Liver (tissue), 10 donors: ENCODE measurements at places on chromosomes 2 and 18.

DNA sequence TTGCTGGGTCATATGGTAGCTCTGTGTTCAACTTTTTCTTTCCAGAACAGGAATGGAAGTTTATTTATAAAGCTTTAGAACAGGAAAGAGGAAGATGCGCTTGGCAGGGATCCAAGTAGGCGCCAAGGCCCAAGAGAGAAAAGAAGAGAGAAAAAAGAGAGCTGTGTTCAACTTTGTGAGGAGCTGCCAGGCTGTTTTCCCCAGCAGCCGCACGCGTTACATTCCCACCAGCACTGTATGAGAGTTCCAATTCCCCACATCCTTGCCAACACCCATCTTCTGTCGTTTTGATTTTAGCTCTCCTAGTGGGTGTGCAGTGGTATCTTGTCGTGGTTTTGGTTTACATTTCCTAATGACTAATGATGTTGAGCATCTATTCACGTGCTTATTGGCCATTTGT lies 51.4 kb downstream of the KCNF1 start:
- H3K27ac ChIP-seq, result no peak overlapping the region
- H3K36me3 ChIP-seq, result no peaks in the 10 kb centered on the region
- H3K4me3 ChIP-seq, result no peak overlapping the region
- no peaks in the 10 kb centered on the region for H3K27me3 ChIP-seq
- no peak for DNase-seq

DNA sequence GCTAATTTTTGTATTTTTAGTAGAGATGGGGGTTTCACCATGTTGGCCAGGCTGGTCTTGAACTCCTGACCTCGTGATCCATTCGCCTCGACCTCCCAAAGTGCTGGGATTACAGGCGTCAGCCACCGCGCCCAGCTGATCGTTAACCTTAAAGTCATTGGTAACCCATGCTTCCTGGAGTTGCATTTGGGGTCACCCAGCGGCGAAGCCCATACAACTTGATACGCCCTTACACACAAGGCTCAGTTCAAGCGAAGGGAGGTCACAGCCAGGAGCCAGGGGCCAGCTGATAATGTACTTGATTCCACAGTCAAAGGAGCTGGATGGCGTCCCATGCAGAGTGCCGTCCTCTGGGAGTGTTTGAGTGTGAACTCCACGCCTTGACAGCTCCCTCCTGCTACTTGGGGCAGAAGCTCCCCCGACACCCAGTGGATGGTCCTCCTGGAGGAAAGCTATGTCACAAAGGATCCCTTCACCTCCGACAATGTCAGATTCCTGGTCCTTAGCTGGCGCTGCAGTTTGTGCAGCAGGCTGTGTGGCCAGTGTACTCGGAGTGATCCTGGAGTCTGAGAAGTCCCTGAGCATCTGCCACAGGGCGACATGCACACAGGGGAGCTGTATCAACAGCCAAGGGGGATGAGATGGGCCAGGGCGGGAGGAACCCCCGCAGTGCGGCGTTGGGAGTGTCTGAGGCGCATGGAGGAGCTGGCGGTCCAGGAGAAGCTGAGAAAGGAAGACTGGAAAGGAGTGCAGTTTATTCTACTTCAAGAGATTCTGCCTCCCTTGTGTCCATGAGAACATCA lies 7.9 kb downstream of the CLHC1 start:
- peaks cover 3% of the 10 kb centered on the region for H3K4me1 ChIP-seq
- H3K36me3 ChIP-seq, result peaks cover 2% of the 10 kb centered on the region

DNA sequence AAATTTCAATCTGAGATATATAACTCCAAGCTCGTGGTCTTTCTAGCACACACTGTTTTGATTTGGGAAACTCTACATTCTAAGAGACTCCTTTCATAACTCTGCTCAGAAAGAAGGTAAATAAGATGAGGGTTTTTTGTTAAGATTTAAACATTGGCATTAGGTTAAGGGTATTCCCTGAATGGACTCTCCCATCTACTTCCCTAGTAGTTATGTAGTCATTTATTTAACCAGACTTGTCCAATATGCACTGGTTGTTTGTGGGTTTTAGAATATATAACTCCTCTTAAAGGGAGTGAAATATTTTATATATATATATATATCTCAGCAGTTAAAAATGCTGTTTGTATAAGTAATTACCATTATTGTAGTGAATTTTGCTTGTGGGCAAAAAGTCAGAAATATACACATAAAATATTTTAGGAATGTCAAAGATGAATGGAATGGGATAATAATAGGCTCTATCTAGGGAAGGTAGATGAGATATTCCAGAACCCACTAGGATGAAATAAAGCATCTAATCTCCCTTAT lies 61.5 kb upstream of the WDR75 start:
- no peak for DNase-seq
- no peaks in the 10 kb centered on the region for H3K27me3 ChIP-seq
- no peaks in the 10 kb centered on the region for H3K36me3 ChIP-seq
- H3K4me1 ChIP-seq, result no peaks in the 10 kb centered on the region
- no peak overlapping the region for H3K4me3 ChIP-seq

GRCh38 chr2:167607211-167607610 lies 640.2 kb downstream of the STK39 start:
- no peaks in the 10 kb centered on the region for H3K4me1 ChIP-seq
- no peak for DNase-seq
- no peak overlapping the region for H3K4me3 ChIP-seq
- H3K27me3 ChIP-seq, result no peaks in the 10 kb centered on the region
- H3K27ac ChIP-seq, result no peak overlapping the region

DNA sequence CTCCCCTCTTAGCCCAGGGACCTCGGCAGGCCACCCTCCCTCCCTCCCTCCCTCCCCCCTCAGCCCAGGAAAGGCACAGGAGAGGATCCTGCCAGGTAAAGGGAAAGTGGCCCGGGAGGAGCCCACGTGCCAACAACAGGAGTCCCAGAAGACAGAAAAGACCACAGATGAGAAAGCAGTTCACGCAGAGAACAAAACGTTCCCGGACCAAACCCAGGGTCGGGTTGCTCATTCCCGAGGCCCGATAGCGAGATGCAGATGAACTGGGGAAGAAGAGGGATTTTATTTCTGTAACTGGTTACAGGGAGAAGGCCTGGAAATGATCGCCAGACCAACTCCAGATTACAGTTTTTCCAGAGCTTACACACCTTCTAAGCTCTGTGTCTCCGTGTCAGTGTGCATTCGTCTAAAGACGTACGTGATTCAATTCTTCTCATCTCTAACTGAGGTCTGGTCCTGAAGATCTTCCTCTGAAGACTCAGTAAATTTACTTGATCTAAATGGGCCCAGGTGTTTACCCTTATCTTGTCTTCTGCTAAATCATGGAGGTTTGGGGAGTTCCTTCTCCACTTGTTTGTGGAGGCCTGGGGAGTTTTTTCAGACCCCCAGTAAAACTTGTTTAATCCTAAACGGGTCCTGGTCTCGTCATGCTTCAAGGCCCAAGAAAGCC lies 807 bp upstream of the NEU4 start:
- H3K4me3 ChIP-seq, result no peak overlapping the region
- DNase-seq, result peak; percentile 31
- H3K4me1 ChIP-seq, result peaks cover 43% of the 10 kb centered on the region
- no peaks in the 10 kb centered on the region for H3K27me3 ChIP-seq
- no peaks in the 10 kb centered on the region for H3K36me3 ChIP-seq

DNA sequence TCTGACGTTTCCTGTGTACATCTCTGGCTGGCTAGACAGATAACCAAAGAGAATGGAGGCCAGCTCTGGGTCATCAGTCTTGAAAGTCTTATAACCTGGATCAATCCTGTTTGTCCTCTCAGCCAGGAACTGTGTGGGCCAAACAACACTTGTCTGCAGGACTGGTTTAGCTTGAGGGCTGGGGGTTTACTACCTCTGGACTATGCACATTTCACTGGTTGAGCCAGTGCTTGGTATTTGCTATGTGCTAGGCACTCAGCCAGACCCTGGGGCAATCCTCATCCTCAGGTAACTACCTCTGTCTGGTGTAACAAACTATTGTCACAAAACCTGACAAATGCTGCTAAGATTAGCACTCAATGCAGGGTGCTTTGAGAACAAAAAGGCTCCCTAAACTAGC lies 169.7 kb downstream of the HAUS1 start:
- no peak overlapping the region for H3K27ac ChIP-seq
- no peaks in the 10 kb centered on the region for H3K36me3 ChIP-seq
- H3K27me3 ChIP-seq, result no peaks in the 10 kb centered on the region
- H3K4me1 ChIP-seq, result no peaks in the 10 kb centered on the region
- no peak for DNase-seq

DNA sequence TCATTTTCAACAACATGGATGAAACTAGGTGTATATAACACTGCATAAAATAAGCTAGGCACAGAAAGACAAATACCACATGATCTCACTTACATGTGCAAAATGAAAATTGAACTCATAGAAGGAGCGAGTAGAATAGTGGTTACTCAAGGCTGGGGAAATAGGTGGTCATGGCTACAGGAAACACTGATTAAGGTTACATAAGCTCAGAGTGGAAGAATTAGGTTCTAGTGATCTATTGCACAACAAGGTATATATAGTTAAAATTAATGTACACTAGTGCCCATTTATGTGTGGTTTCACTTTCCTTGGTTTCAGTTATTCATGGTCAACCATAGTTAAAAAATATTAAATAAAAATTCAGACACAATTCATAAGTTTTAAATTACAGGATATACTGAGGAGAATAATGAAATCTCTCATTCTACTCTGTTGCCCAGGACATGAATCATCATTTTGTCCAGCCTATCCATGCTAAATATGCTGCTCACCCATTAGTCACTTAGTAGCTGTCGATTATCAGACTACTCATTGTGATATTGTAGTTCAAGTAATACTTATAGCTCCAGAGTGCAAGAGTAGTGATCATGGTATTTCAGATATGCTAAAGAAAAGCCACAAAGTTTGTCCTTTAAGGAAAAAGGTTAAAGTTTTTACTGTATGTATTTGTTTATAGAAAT lies 1530.9 kb upstream of the LRRTM1 start:
- no peaks in the 10 kb centered on the region for H3K36me3 ChIP-seq
- no peak overlapping the region for H3K4me3 ChIP-seq
- H3K27ac ChIP-seq, result no peak overlapping the region
- no peak for DNase-seq
- no peaks in the 10 kb centered on the region for H3K4me1 ChIP-seq
- no peaks in the 10 kb centered on the region for H3K27me3 ChIP-seq

DNA sequence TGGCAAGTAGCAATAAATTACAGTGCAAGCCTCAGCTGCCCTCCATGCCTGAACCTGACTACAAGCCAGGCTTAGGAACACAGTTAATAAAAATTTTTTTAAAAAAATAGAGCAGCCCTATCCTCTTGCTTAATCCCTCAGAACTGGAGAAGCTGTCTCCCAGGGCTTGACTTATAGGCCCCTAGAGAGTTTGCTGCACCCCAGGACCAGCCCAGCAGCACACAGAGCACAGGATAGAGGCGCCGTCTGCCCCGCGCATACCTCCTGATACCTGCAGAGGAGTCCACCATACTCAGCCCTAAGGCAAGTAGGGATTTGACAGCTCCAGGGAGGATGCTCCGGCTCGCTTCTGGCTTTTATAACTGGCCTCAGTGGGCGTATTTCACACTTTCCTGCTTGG lies 548.6 kb upstream of the RAB6C start:
- H3K4me1 ChIP-seq, result no peaks in the 10 kb centered on the region
- H3K27ac ChIP-seq, result no peak overlapping the region
- H3K27me3 ChIP-seq, result no peaks in the 10 kb centered on the region
